ENCODE measurements at places on chromosomes 3 and 15.

- DNase-seq = no peak
Observed at GRCh38 chr15:62445244-62445643, 280.2 kb upstream of the C2CD4B start.

- no peak for DNase-seq
Observed at GRCh38 chr3:125634336-125634950, 39.1 kb upstream of the OSBPL11 start.

DNA sequence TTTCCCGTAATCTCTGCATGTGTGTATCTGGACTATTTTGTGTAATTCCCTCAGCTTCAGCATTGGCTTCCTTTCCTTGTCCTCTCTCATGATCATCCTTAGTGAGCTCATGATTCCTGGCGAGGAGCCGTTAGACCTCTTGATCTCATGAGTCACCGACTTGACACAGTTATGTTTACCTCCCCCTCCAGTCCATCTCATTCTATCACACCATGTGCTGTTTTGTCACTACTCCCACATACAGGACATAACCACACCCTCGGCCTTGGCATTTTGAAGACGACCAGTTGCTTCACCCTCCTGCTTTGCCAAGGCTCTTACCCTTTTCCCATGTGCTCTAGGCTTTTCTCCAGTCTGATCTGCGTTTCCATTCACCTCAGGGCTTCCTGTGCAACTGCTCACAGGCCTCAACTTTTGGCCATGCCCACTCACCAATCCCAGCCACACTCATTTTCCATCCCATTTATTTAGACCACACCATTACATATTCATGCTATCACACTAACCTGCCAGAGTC lies 41.5 kb downstream of the CP start:
- DNase-seq = no peak

- DNase-seq = no peak
Observed at GRCh38 chr15:94070356-94071295, 160.7 kb upstream of the MCTP2 start.

GRCh38 chr15:65326117-65326526 lies 21.6 kb downstream of the RNU5B-1 start:
- no peak for DNase-seq

Measured in activated naive CD8-positive, alpha-beta T cell treated with anti-CD3 and anti-CD28 coated beads, Interleukin-2, amount 50 U/mL, for 16 hours (primary cell).